Thymus (tissue), 14 donors: ENCODE measurements at places on chromosomes 12 and 14. TPM values are rescaled to one million over a fixed set of nuclear protein-coding genes. Genes with fewer than 3 reads are reported as not detected.

- no peak overlapping the region for H3K27ac ChIP-seq
- H3K36me3 ChIP-seq: no peaks in the 10 kb centered on the region
- no peaks in the 10 kb centered on the region for H3K27me3 ChIP-seq
- DNase-seq: no peak
Observed at GRCh38 chr14:75372260-75372659, 55.6 kb upstream of the JDP2 start.

DNA sequence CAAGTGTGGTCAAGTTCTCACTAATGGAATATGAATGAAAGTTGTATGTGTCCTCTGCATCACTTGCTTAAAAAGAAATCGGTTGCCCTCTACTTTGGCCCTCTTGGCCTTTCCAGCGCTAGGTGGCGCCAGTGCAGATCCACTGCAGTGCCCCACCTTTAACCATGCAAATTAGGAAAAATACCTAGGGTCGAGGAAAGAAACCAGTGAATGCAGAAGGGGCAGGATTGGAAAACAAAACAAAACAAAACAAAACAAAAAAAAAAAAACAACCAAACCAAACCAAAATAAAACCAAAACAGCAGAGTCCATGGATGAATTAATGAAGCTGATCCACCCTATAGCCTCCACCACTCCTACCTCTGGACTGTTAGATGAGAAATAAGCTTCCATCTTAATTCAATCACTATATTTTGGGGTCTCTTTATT, 12.9 kb upstream of the NEMF start:
- no peak overlapping the region for H3K27ac ChIP-seq
- H3K4me1 ChIP-seq: peaks cover 16% of the 10 kb centered on the region
- DNase-seq: no peak
- no peak overlapping the region for H3K4me3 ChIP-seq
- no peaks in the 10 kb centered on the region for H3K36me3 ChIP-seq
- H3K27me3 ChIP-seq: no peaks in the 10 kb centered on the region

DNA sequence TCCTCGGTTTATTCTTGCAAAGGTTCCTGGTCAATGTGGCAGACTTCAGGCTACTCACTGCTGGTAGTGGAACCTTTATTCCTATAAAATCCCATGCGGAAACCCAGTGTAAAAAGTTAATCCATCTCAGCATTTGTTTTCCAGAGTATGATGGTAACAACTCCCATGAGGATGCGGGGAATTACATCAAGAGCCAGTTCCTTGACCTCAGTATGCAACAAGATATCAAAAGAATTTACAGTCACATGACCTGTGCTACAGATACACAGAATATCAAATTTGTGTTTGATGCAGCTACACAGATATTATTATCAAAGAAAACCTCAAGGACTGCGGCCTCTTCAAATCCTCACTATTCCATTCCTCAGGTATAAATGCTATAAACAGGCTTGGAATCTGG, 19.3 kb downstream of the CPM start:
- no peak overlapping the region for H3K4me3 ChIP-seq
- H3K27ac ChIP-seq: no peak overlapping the region
- H3K4me1 ChIP-seq: no peaks in the 10 kb centered on the region

DNA sequence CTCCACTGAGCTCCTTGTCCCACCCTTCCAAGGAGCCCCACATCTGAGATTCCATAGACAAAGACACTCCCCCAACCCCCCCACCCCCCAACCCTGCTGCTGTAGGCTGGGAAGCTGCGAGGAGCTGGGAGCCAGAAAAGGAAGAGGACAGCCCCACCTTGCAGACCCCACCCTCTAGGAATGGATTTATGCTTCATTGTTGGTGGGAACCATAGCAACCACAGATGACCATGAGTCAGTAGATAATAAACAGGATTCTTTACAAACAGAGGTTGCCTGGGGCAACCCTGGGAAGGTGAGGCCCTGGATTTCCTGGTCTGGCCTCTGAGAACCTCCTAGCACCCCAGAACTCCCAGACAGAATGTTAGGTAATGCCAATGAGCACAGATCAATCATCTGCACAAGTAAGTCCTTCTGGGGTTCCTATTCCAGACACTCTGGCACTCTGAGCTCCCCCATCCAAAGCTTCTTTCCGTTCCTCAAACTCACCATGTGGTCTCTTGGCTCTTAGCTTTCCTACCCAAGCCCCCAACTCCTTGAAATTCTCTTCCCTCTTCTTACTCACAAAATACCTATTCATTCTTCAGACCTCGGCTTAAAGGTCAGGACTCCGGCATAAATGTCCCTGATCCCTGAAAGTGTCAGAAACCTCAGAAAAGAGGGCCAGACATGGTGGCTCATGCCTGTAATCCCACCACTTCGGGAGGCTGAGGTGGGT, 15.2 kb upstream of the PLEKHG6 start:
- no peak overlapping the region for H3K4me3 ChIP-seq
- H3K36me3 ChIP-seq: no peaks in the 10 kb centered on the region
- H3K27me3 ChIP-seq: no peaks in the 10 kb centered on the region
- no peak overlapping the region for H3K27ac ChIP-seq

DNA sequence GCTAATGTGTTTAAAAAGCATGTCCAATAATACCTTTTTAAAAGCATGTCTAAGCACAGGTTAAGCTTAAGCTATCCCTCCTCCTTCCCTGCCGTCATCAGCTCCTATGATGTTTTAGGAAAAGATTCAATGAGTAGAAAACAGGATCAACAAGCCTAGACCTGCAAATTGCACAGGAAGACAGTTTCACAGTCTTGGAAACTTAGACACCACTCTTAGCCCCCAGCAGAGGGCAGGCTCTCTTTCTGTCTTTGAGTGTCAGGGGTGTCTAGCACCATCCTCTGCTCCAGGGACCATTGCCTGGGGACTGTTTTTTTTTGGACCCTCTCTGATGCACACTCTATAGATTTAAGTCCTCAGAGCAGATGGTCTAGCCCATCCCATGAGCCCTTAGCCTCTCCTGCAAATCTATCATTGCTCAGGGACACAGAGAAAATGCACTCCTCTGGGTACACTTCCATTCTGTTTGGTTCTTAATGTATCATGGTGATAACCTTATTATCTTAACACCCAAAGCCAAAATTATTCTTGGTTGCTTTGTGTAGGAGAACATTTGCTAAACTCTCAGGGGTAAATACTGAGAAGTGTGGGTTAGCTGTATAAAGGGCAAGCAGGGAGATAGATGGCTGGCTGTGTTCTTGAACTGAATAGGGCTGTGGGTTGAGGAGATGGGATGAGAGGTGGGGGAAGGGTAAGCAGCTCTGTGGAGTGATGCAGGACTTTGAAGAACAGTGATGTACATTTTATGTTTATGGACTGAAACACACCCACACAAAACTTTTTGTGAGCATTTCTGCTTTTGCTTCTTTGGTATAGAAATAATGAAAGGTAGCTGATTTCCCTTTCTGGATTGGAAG, 259.9 kb upstream of the DDHD1 start:
- no peak for DNase-seq
- no peak overlapping the region for H3K27ac ChIP-seq
- no peaks in the 10 kb centered on the region for H3K4me1 ChIP-seq
- H3K4me3 ChIP-seq: no peak overlapping the region
- no peaks in the 10 kb centered on the region for H3K36me3 ChIP-seq

DNA sequence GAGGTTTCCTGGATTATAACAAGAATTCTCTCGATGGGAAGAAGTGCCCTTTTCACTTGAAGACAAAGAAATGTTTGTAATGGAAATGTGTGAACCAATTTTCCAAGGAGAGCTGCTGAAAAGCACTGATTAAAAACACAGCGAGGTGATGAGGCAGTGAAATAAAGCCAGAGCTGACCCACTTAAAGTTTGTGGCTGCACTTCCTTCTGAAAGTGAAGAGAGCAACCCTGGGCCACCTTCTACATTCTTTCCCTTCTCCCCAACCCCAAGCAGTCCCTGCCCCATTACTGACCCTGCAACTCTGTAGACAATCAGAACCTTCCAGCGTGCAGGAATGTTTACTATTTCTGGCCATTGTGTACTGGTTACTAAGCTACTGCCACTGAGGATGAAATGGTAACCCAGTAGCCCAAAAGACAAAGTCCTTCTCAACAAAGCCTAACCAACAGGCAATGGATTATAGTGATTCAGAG, 173.9 kb downstream of the TTC7B start:
- no peak overlapping the region for H3K27ac ChIP-seq
- H3K27me3 ChIP-seq: no peaks in the 10 kb centered on the region
- H3K4me1 ChIP-seq: no peaks in the 10 kb centered on the region
- no peak overlapping the region for H3K4me3 ChIP-seq
- no peaks in the 10 kb centered on the region for H3K36me3 ChIP-seq
- no peak for DNase-seq

DNA sequence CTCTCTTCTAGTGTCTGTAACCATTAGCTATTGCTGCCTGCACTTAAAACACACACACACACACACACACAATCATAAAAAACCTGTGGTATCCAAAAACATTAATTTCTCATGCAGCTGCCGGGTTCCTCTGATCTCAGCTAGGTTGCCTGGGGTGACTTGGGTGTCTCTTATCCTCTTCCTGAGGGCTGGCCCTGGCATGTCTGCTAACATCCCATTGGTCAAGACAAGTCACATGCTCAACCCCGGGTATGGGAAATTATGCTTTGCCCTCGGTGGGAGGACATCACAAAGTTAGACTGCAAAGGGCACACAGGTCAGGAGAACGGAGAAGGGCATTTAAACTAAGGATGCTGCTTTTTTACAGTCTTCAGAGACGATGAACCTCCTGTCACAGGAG, 55.7 kb downstream of the TRPV4 start:
- H3K27ac ChIP-seq: no peak overlapping the region
- peaks cover 3% of the 10 kb centered on the region for H3K4me1 ChIP-seq
- H3K36me3 ChIP-seq: no peaks in the 10 kb centered on the region
- H3K4me3 ChIP-seq: no peak overlapping the region
- H3K27me3 ChIP-seq: peaks cover 2% of the 10 kb centered on the region

- DNase-seq: no peak
- H3K4me3 ChIP-seq: no peak overlapping the region
- H3K4me1 ChIP-seq: no peaks in the 10 kb centered on the region
- H3K36me3 ChIP-seq: no peaks in the 10 kb centered on the region
Observed at GRCh38 chr12:66900616-66901015, 221.7 kb upstream of the GRIP1 start.

DNA sequence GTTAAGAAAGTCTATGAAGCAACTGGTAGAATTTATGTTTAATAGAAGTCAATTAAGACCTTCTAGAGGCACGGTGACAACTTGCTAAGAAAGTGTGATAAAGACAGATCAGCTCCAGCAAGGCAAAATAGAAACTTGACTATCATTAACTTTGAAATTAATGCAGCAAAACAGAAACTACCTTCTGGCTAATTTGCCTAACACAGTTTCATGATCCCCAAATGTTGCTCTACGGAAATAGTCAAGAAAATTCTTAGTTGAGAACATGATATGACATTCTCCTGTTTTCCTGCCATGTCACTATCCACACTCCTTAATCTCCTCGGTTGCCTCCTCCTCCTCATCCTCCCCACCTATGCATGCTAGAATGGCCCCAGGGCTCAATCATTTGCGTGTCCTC, 4.2 kb downstream of the DENND5B start:
- DNase-seq: no peak
- no peak overlapping the region for H3K4me3 ChIP-seq
- no peaks in the 10 kb centered on the region for H3K36me3 ChIP-seq
- peaks cover 21% of the 10 kb centered on the region for H3K27me3 ChIP-seq
- no peak overlapping the region for H3K27ac ChIP-seq
- peaks cover 9% of the 10 kb centered on the region for H3K4me1 ChIP-seq

DNA sequence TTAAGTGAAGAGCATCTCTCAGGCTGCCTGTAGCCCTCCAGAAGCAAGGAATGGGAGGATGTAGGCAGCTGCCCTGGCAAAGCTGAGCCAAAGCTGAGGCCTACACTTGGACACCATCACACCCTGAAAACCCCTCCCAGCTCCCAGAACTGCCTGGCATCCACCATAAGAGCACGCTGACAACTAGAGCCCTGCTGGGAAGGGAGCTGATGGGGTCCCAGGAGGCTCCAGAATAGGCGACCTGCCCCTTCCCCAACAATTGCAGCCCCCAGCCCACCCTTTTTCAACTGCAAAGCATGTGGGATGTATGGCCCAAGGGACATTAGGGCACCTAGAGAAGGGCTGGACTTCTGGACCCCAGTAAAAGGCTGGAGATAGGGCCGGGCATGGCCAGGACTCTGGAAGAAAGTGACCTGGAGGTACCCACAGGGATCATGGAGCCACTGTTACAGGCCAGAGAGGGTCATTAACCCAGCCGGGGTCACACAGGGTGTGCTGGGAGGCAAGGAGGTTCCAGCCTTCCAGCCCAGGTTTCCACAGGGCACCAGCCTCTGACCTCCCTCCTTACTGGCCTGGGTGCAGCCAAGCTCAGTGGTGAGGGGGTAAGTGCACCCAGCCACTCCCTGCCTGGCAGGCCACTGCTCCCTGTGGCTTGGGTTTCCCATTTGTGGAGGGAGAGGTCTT, 27.8 kb downstream of the FAM222A start:
- no peak overlapping the region for H3K4me3 ChIP-seq
- H3K27ac ChIP-seq: no peak overlapping the region
- H3K27me3 ChIP-seq: peaks cover 21% of the 10 kb centered on the region
- no peaks in the 10 kb centered on the region for H3K4me1 ChIP-seq
- H3K36me3 ChIP-seq: no peaks in the 10 kb centered on the region

- H3K27ac ChIP-seq: no peak overlapping the region
- H3K27me3 ChIP-seq: no peaks in the 10 kb centered on the region
- no peaks in the 10 kb centered on the region for H3K36me3 ChIP-seq
- H3K4me3 ChIP-seq: no peak overlapping the region
Observed at GRCh38 chr12:25929142-25929541, 29.3 kb upstream of the RASSF8 start.

- H3K4me1 ChIP-seq: no peaks in the 10 kb centered on the region
- H3K36me3 ChIP-seq: peaks cover 51% of the 10 kb centered on the region
- DNase-seq: no peak
- no peak overlapping the region for H3K27ac ChIP-seq
- no peak overlapping the region for H3K4me3 ChIP-seq
Observed at GRCh38 chr14:31109257-31109656, 83.1 kb upstream of the STRN3 start.

GRCh38 chr12:86249851-86250250, 6.3 kb downstream of the MGAT4C start:
- DNase-seq: no peak
- no peaks in the 10 kb centered on the region for H3K27me3 ChIP-seq
- H3K4me1 ChIP-seq: no peaks in the 10 kb centered on the region
- H3K27ac ChIP-seq: no peak overlapping the region
- H3K36me3 ChIP-seq: no peaks in the 10 kb centered on the region
- no peak overlapping the region for H3K4me3 ChIP-seq

DNA sequence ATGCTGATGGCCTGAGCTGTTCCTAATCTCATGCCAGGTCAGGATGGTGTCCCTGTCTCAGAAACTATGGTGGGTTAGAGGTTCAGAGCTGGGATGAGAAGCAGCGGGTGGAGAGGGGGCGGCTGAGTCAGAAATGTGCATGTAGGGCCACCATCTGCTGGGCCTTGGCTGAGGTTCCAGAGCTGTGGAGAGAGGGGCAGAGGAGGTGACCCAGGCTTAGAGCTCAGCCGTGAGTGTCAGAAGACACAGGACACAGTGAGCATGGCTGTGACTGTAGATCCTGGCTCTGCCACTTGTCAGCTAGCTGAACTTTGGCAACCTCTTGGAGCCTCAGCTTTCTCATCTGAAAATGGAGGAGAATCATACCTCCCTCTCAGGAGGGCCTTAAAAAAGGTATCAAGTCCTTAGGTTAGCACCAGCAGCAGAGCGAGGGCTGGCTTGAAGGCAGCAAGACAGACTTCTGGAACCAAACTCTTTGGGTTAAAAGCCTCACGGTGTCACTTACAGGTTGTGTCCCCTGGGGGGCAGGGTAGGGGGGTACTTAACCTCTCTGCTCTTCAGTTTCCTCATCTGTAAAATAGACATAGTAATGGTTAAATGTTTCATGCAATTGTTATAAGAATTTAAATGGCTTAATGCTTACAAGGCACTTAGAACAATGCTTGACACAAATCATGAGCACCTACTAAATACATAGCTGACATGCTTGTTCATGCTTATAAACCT, 34.8 kb downstream of the TMEM229B start:
- H3K4me3 ChIP-seq: no peak overlapping the region
- H3K36me3 ChIP-seq: no peaks in the 10 kb centered on the region
- peaks cover 4% of the 10 kb centered on the region for H3K27me3 ChIP-seq
- H3K27ac ChIP-seq: no peak overlapping the region

RAN gene
- 1,047 TPM for total RNA-seq

TAS2R30 gene
- total RNA-seq: 1.7 TPM
